ENCODE measurements at places on chromosomes 13 and 19. TPM values are rescaled to one million over a fixed set of nuclear protein-coding genes. Genes with fewer than 3 reads are reported as not detected.
A peak's percentile ranks its signal among the peaks of the same experiment; 100 is the strongest.

DNA sequence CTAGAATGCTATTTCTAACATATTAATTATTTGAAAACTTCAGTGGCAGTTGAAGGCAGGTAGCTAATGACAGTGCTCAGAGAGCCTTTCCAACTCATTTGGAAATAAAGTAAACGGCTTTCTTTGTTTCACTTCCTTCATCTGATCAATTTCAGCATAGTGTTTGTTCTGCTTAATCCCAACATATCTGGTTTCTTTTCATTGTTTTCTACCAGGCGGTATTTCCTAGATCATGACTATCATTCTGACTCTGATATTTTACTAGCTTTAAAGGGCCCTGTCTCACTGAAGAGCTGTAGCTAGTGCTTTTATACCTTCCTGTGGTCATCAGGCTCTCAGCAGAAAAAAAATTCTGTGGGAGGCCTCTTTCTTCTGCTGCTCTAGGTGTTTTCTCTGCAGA is 178.6 kb downstream of the RBM26 start:
- no peaks in the 10 kb centered on the region for H3K27me3 ChIP-seq
- H3K4me3 ChIP-seq: no peak overlapping the region
- no peak overlapping the region for H3K27ac ChIP-seq
- DNase-seq: no peak
- no peaks in the 10 kb centered on the region for H3K36me3 ChIP-seq
- H3K4me1 ChIP-seq: no peaks in the 10 kb centered on the region

DNA sequence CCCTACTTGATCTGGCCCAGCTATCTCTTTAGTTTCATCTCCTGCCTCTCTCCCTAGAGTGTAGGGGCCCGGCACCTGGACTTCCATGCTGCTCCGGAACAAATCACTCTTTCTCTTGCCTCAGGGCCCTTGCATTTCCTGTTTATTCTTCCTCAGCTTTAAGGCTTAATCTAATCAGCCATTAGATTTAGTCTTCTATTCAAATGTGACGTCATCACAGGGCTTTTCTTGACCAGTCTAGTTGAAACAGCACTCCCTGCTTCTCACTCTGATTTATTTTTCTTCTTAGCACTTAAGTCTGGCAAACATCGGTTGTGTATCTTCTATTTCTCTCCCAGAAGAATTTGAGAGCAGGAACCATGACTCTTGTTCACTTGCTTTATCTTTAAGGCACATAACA is 564.1 kb downstream of the EFNB2 start:
- no peaks in the 10 kb centered on the region for H3K27me3 ChIP-seq
- H3K4me1 ChIP-seq: no peaks in the 10 kb centered on the region
- DNase-seq: no peak
- no peak overlapping the region for H3K27ac ChIP-seq
- H3K4me3 ChIP-seq: no peak overlapping the region
- no peaks in the 10 kb centered on the region for H3K36me3 ChIP-seq

DNA sequence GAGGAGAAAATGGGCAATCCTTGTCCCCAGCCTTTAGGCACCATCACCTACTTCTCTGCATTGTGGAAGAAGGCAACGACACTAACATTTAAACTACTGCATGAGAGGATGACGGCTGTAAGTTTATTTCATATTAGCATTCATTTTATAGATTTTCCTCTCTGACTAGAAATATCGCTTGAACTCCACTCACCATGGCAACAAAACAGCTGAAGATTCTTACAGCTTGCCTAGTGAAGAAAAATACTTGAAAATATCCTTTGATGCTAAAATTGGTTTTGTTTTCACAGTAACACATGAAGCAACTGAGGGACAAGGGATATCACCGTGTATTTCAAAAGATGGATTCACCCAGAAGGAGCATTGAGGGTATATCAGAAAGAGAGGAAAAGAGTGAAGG is 284.3 kb downstream of the LIG4 start:
- no peaks in the 10 kb centered on the region for H3K27me3 ChIP-seq
- no peak overlapping the region for H3K4me3 ChIP-seq
- no peak overlapping the region for H3K27ac ChIP-seq
- no peaks in the 10 kb centered on the region for H3K36me3 ChIP-seq
- no peaks in the 10 kb centered on the region for H3K4me1 ChIP-seq
- no peak for DNase-seq

GRCh38 chr19:17982430-17982829 is 15.5 kb downstream of the KCNN1 start:
- H3K27me3 ChIP-seq: no peaks in the 10 kb centered on the region
- no peaks in the 10 kb centered on the region for H3K4me1 ChIP-seq
- no peak overlapping the region for H3K4me3 ChIP-seq
- no peaks in the 10 kb centered on the region for H3K36me3 ChIP-seq
- no peak for DNase-seq
- H3K27ac ChIP-seq: no peak overlapping the region

DNA sequence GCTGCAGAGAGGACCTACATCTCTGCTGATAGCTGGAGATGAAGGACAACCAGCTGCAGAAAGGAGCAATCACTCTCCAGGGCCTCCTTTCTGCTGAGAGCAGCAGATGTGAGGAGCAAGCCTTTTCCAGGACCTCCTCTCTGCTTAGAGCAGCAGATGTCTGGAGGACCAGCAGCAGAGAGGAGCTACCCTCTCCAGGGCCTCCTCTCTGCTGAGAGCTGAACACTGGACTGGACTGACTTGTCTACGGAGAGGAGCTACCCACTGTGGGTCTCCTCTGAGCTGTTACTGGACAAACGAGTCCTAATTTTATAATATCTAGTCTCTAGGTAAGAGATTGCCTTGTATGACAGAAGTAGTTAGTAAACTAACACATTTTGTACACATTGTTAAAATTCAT is 40.8 kb upstream of the FLT1 start:
- H3K27me3 ChIP-seq: peaks cover 28% of the 10 kb centered on the region
- no peak overlapping the region for H3K4me3 ChIP-seq
- H3K36me3 ChIP-seq: no peaks in the 10 kb centered on the region
- DNase-seq: no peak

DNA sequence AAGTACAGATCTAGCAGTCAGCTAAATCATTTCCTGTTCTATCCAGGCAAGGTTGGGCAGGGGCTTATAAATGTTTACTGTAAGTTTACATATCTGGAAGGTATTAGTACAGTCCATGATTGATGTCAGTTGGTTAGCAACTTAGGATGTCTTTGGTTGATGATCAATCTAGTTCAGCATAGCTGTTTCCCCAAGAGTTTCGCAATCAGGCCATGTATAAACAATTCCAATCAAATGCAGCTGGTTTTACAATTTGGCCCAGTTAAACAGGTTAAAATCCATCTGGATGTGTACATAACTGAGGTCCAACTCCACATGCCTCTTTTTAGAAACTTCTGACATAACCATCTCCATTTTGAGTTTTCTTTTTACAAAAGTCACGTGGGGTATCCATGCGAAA is 6.9 kb downstream of the ZNF221 start:
- H3K27ac ChIP-seq: no peak overlapping the region
- H3K36me3 ChIP-seq: peaks cover 58% of the 10 kb centered on the region
- H3K27me3 ChIP-seq: no peaks in the 10 kb centered on the region
- H3K4me3 ChIP-seq: no peak overlapping the region
- no peaks in the 10 kb centered on the region for H3K4me1 ChIP-seq

- H3K4me1 ChIP-seq: peaks cover 59% of the 10 kb centered on the region
- no peaks in the 10 kb centered on the region for H3K36me3 ChIP-seq
- H3K4me3 ChIP-seq: no peak overlapping the region
Observed at GRCh38 chr19:4371247-4372164, 28.1 kb downstream of the MPND start.

DNA sequence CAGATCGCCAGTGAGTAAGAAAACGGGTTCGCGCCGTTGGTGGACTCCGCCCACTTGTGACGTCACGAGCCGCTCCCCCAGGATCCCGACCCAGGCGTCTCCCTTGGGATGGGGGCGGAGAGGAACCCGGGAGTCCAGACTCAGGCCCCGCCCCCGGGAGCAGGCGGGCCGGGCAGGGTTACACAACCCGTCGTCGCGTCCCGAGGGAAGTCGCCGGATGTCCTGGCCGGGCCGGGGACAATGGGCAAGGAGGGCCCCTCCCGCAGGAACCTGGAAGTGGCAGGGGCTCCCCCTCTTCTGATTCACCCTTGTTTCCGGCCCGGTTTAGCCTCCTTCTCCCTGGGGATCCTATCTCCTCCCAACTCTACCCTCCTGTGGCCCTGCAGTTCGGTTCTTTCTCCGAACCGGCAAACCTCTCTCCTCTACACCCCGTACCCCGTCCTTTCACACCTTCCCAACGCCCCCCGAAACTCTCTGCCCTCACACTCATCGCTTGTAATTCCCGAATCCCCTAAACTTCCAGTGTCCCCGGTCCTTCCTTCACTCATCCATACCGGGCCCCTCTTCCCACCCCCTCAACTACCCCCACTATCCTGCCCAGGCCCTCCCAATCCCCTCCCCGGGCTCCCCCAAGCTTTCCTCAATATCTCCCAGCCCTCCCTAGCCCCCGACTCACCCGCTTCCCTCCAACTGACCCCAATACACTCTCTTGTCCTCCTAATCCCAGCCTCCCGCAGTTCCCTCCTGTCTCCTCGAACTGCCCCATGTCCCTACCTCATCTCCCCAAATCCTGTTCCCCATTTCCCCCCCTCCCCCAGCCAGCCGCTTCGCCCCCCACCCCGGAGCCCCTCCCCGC is 20.0 kb upstream of the ERCC1 start:
- DNase-seq: peak; percentile 97
- peak overlapping the region; percentile 38 for H3K4me3 ChIP-seq
- H3K27me3 ChIP-seq: no peaks in the 10 kb centered on the region
- H3K27ac ChIP-seq: peak overlapping the region; percentile 94

DNA sequence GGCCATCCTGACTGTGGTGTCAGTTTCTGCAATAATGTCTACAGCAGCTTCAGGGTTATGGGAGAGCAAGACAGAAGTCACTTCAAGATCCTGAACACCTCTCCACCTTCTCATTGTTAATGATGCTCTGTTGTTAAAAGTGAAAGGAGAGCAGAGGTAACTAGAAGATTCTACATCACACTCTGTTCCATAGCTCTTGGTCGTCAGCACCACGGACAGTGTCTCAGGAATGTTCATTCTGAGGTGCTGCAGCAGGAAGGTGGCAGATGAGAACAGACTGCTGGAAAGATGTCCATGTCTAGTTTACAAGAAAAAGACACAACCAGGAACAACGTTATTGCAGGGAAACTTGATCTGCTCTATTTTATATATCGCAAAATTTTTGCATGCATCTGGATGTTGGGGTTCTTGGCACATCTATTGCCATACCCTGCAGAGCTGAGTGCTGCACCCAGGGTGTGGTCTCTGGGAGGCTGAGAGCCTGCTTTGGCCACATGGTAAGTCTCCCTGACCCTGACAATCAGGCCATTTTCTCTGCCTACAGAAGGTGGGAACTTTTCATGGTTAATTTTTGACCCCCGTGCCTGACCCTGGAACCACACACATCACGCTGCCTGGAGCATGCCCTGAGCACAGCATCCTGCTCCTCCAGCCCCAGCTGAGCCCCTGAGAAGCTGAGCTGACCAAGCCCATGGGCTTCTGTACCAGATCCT is 12.7 kb downstream of the CEACAM21 start:
- DNase-seq: no peak
- no peak overlapping the region for H3K4me3 ChIP-seq
- H3K27me3 ChIP-seq: peaks cover 24% of the 10 kb centered on the region
- peaks cover 38% of the 10 kb centered on the region for H3K36me3 ChIP-seq
- H3K27ac ChIP-seq: no peak overlapping the region
- H3K4me1 ChIP-seq: no peaks in the 10 kb centered on the region

DNA sequence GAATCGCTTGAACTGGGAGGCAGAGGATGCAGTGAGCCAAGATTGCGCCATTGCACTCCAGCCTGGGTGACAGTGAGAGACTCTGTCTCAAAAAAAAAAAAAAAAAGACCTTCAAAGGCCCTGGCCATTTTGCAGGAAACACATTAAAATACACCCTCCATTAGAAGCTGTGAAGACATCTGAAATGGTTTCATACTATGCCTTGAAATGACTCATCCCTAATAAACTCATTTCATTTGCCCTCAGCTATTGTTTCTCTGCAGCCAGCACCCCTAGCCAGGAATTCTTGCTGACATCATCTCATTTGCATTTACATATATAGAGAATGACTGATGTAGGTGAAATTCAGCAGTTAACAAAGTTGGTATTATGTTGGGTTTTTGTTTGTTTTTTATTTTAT is 8.7 kb downstream of the EML2 start:
- DNase-seq: no peak
- no peaks in the 10 kb centered on the region for H3K27me3 ChIP-seq
- no peaks in the 10 kb centered on the region for H3K36me3 ChIP-seq
- no peak overlapping the region for H3K27ac ChIP-seq
- H3K4me1 ChIP-seq: peaks cover 3% of the 10 kb centered on the region

- no peaks in the 10 kb centered on the region for H3K27me3 ChIP-seq
- no peak for DNase-seq
Observed at GRCh38 chr13:40158218-40158617, 502.8 kb downstream of the COG6 start.

DNA sequence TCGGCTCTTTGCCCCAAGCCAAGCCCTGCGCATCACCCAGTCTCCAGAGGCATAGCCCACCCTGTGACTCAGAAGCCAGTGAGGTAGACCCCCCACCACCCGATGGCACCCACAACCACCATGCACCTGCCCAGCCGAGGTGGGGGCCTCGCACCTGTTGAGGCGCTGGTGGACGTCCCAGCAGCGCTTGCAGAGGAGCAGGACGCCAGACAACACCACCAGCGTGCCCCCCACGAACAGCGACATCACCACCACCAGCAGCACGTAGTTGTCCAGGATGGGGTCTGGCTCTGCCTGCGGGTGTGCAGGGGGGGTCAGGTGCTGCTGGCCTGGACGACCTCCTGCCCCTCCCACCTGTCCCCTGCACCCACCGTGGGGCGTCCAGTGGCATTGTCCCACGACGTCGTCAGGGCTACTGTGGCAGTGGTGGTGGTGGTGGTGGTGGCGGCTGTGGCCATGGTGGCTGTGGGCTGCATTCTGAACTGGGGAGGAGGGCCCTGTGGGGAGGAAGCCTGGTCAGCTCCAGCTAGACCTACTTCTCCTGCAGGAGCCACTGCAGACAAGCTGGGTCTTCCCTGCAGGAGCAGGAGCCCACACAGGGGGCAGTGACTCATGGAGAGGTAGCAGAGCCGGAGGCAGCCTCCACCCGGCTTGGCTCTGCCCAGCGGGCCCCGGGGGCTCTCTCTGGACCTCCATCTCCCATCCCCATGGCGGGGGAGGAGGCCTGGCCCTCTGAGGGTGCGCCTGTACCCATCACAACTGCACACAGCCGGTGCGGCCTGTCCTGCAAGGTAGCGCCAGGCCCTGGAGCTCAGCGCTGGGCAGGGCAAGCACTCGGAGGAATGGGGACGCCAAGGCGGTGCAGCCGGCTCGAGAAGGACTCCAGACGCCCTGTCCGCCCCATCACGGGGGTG is 1.9 kb downstream of the CBARP start:
- peaks cover 59% of the 10 kb centered on the region for H3K27me3 ChIP-seq
- no peak overlapping the region for H3K27ac ChIP-seq
- peaks cover 54% of the 10 kb centered on the region for H3K4me1 ChIP-seq
- H3K36me3 ChIP-seq: no peaks in the 10 kb centered on the region
- H3K4me3 ChIP-seq: no peak overlapping the region
- DNase-seq: no peak

The DACH1 gene
- total RNA-seq: 8.1 TPM

The SULT2A1 gene
- not detected for total RNA-seq

The KCNRG gene
- total RNA-seq: 0.67 TPM

The SIGLEC10 gene
- total RNA-seq: 5.2 TPM

The ZNF577 gene
- total RNA-seq: 11.8 TPM
